ENCODE measurements at places on chromosomes 16 and 17.
A peak's percentile ranks its signal among the peaks of the same experiment; 100 is the strongest.

DNA sequence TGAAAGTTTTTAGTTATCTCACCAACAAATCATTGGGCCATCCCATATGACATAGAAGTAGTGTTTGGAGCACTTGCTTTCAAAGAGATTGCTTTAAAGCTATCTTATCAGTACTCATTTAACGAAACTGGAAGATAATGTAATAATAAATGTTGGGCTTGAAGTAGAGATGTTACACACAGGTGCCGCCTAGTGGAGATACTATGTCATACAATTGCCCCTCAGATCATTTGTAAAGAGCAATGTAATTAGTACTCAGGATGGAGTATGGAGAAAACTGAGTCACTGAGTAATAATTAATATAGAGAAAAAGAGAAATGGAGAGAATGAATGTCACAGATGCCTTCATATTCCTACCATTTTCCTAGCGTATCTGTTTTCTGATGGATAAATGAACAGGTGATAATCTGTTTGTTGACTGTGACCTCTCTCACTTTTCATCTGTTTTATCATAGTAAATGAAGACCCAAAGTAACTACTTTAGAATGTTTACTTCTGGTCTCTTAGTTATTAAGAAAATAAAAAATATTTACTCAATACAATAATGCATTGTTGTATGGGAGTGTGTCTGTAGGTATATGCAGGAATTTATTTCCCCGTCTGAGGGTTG, 80.4 kb downstream of the EFCAB5 start:
- DNase-seq, result peak; percentile 23

DNA sequence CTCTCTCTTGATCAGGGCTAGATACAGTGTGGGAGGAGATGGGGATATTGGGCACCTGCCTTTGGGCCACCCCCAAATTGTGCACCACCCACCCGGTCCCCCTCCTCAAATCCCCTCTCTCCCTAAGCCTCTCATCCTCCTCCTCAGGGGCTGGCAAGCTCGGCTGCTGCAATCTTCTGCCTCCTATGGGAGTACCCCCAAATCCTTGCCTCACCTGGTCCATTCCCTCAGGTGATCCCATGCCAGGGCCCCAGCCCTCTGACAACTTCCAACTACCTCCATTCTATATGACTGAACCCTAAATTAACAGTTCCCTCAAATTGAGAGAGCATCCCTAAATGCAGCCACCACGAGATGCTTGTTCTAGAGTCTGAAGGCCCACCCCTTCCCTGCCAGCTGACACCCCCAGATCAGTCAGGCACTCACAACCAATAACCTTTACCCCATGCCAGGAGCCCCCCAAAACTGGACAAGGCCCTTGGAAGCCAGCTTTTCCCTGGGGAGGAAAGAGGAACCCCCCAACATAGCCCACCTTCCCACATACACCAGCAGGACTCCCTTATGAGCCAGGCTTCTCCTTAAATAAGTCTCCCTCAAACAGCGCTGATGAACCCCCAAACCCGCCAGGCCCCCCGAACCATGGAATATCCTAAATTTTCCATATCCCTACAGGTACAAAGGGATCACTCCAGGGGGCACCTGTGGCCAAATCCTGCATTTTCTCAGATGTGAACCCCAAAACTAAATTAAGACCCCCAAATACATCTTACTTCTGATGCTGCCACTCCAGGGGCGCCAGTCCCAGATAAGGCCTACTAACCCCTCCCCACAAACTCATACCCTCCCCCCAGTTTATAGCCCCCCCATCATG, 3.2 kb downstream of the DLG4 start:
- no peak for DNase-seq

DNA sequence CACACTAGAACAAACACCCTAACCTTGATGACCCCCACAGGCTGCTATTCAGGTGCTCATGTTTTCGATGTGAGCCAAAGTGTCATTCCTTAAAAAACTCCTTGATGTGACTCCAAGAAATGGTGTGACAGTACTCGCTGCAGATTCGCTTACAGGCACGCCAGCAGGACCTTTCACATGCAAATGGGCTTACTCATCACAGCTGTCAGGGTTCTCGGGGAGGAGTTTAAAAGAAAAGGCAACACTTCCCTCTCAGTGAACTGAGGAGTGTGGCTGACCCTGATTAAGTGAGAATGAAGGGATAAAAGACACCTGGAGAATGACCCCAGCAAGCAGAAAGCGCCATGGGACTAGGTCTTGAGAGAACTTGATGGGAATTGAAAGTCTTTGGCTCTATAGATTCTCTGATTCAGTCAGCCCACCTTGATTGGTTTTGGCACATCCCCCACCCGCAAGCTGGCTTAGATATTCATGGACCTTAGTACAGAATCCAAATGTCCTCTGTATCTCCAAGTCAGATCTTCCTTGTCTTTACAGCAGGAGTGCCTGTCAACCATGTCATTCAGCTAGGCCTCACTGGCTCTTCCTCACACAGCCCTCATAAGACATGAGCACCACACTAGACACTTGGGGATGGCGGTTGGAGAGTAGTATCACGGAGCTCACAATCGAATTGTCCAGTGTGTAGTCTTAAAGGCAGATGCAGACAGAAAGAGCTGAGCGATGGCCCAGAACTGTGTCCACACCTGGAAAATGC, 82.6 kb downstream of the HIC1 start:
- DNase-seq, result no peak

- no peak for DNase-seq
Measured at GRCh38 chr17:82151106-82151957, 53.3 kb upstream of the FASN start.

- DNase-seq, result no peak
Measured at GRCh38 chr17:31527606-31528005, 136.1 kb downstream of the RAB11FIP4 start.

GRCh38 chr16:72858665-72859493, 189.0 kb downstream of the ZFHX3 start:
- no peak for DNase-seq

All from activated CD4-positive, alpha-beta memory T cell treated with anti-CD3 and anti-CD28 coated beads for 36 hours (primary cell).